Transverse colon (tissue), 4 donors: ENCODE measurements at places on chromosomes 4 and X.

GRCh38 chrX:107323786-107324492 is 117.5 kb downstream of the DNAAF6 start:
- DNase-seq: no peak

- no peak for DNase-seq
These were observed 202.6 kb upstream of the BCOR start for GRCh38 chrX:40300286-40300890.

DNA sequence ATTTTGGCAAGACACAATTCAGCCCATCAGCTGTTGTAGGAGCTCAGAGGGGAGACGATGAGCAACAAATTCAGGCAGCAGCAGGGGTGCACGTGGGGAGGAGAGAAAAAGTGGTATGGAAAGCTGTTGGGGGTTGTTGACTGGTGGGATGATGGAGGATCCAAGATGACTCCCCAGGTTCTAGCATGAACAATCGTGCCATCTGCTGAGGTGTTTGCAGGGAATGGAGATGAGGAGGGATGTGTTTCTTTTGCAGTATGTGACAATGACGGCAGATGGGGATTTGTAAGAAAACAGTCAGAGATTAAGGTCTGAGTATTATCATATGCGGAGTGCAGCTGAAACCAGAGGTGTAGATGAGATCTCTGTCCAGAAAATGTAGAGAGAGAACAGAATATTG is 63.3 kb downstream of the SEL1L3 start:
- no peak for DNase-seq

GRCh38 chrX:112662559-112663427 is 16.9 kb downstream of the LHFPL1 start:
- no peak for DNase-seq

GRCh38 chr4:158397781-158398180 is 123.9 kb upstream of the RXFP1 start:
- no peak for DNase-seq

DNA sequence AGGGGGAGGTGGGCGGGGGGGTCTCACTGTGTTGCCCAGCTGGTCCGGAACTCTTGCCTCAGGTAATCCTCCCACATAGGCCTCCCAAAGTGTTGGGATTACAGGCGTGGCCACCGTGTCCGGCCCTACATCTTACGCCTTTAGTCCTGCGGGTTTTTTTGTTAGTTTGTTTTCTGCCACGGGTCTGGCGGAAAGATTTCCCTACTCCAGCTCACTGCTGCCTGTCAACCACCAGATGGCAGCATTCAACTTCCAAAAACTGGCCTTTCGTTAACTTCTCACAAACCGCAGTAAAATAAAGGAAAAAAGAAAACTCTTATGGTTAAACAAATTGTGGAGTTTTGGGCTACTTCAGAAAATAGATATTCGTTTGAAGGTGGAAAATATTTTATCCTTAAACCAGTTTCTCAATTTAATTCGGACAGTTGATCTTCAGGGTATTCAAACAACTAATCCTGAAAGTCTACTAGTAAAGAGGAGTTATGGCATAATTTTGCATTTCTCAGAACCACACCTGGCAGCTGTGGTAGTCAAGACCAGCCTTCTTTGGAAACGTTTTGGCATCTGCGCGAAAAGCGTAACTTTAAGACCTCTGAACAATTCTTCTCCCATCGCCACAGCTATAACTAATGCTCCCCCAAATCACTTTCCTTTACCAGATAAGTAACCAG is 41.1 kb downstream of the LUZP4 start:
- DNase-seq: peak; percentile 21

GRCh38 chr4:153530284-153530999 is 64.3 kb downstream of the TMEM131L start:
- DNase-seq: no peak

- no peak for DNase-seq
These were observed 12.5 kb downstream of the TRAPPC2 start for GRCh38 chrX:13721819-13722519.

GRCh38 chrX:123157586-123157985 is 26.5 kb upstream of the GRIA3 start:
- DNase-seq: no peak

DNA sequence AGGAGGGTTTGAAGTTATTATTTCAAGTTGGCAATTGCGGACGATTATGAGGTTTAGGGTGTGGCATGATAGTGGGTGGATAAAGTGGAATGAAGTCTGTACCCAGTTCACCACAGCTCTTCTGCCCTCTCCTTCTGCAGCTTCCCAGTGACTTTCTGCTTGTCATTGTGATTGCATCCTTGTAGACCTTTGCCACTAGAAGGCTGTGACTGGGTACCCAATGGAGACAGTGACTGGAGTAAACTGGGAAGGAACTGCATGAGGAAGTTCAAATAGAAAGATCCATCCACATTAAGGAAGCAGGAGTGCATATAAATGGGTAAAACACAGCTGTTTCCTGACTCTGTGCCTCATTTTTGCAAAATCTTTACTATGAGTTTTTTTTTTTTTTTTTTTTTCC is 53.5 kb upstream of the SPANXN3 start:
- no peak for DNase-seq

- DNase-seq: no peak
These were observed 135.3 kb upstream of the VCX2 start for GRCh38 chrX:8306291-8306925.

DNA sequence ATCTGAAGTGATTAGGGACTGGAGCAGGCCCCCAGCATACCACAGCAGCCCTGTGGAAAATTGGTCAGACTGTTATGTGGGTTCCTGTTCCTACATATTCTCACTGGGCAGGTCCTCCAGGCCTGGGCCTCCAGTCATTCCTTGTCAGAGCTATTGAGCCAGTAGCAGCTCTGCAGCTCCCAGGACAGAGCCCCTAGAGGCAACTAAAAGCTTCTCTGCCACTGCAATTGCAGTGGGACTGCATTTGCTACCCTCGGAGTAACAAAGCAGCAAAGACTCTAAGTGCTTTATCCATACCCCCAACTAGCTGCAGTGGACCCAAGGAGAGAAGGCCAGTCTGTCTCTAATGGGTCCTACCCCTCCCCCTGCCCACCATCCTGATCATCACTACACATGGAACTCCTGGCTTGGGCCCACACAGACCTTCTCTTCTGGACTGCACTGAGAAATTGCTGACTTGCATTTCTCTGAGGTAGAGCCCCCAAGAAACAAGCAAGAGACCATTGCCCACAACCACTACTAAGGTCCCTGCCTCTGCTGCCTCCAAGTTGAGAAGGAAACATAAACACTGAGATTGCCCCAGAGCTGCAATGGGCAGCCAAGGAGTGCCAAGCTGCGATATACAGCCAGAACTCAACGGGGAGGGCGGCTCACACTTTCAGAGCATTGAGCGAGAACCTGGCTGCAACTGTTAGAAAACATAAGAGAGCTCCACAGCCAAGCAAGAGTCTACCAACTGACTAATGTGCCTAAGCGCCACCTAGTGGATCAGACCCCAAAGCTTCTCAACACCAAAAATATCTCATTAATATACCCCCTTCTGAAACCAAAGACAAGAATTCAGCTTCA is 738.7 kb upstream of the NDST4 start:
- peak; percentile 35 for DNase-seq

GRCh38 chr4:150664935-150665334 is 83.0 kb downstream of the MAB21L2 start:
- DNase-seq: no peak
